ENCODE measurements at places on chromosomes 2 and 18.

DNA sequence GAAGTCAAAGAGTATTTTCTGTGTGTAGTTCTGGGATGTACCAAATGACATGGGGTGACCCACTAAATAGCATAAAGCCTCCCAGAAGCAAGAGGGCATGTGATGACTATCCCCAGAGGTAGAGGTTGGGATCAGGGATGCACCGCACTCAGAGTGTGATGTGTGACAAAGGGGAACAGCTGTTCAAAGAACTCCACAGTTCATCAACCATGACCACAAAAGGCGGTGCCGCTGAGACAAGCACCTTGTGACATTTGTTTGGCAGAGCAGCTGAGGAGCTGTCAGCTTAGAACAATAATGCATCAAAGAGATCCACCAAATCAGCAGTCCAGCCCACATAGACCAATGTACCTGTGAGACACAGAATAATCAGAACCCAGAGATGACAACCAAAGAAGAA is 81.3 kb downstream of the VWC2L start:
- DNase-seq = no peak
- H3K4me3 ChIP-seq = no peak overlapping the region
- no peaks in the 10 kb centered on the region for H3K4me1 ChIP-seq

DNA sequence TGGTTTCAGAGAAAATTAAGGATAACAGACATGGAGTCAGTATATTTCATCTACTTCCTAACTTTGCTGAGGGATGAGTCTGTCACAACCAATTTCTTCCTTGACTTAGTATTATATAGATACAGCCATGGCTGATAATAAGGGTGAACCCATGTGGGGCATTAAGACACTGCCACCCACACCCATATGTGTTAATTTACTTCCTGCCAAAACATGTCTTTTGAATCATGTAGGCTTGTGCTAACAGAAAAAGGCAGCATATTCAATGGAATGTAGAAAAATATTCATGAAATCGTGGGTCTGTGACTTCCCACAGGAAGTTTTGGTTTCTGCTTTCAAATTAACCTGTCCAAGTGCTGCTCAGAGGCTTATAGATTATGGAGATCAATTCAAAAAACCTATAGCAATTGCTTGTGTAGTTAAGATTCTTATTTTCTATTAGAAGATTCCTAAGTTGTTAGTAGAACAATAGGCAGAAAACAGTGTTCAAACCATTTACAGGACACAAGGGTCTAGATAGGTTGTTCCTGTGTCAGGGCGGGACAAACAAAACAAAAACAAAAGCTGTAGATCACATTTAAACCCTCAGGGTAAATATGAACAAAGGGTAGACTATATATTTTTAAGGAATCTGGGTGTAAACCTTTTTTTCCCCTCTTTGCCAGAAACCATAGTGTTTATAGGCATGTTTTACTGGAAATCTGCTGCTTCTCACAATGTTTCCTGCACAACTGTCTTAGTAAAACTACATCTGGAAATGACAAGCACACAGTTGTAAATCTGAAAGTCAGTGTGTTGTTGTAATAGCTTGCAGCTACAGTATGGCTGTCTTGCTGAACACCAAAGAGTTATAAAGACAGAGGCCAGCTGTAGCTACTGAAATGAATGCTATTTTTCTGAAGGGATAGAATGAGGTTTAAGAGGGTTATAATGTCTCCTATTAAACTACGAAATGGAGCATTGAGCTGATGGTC is 691.2 kb downstream of the EPHA4 start:
- H3K4me1 ChIP-seq = no peaks in the 10 kb centered on the region
- no peaks in the 10 kb centered on the region for H3K36me3 ChIP-seq
- no peak overlapping the region for H3K27ac ChIP-seq
- H3K27me3 ChIP-seq = no peaks in the 10 kb centered on the region
- DNase-seq = no peak
- no peak overlapping the region for H3K4me3 ChIP-seq

DNA sequence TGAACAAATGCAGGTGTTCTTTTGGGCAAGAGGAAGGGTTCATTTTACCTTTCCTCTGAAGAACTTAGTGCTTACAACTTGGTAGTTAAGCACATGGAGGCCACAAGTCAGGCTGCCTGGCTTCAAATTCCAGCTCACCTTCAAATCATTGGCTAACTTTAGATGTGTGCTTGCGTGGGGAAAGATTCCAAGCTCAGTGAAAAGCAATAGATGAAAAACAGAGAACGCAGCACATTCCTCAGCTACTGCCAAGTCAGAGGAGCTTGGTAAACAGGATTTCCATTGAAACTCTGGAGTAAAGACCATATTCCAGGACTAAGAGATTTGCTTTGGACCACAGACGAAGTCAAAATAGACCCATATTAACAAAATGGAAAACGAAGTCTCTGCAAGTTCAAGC is 96.3 kb upstream of the ASB18 start:
- no peaks in the 10 kb centered on the region for H3K36me3 ChIP-seq
- no peaks in the 10 kb centered on the region for H3K4me1 ChIP-seq
- no peak for DNase-seq
- H3K27me3 ChIP-seq = no peaks in the 10 kb centered on the region

DNA sequence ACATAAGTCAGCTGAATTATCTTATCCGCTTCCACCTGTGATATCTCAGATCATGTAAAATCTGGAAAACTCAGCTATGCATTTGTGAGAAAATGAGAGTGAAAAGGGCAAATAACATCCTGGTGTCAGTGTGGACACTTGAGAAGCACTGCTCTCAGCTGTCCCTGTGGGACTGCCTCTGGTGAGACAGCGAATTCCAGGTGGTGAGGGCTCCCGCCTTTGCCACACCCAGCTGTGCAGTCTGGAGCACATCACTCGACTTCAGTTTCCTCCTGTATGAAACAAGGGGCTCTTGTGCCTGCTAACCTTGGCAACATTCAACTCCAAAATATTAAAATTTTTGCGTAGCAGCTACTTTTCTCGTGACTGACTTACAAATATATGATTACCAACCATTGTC is 194.9 kb upstream of the BOD1L2 start:
- H3K27me3 ChIP-seq = no peaks in the 10 kb centered on the region
- no peak for DNase-seq
- no peaks in the 10 kb centered on the region for H3K4me1 ChIP-seq
- H3K36me3 ChIP-seq = no peaks in the 10 kb centered on the region

DNA sequence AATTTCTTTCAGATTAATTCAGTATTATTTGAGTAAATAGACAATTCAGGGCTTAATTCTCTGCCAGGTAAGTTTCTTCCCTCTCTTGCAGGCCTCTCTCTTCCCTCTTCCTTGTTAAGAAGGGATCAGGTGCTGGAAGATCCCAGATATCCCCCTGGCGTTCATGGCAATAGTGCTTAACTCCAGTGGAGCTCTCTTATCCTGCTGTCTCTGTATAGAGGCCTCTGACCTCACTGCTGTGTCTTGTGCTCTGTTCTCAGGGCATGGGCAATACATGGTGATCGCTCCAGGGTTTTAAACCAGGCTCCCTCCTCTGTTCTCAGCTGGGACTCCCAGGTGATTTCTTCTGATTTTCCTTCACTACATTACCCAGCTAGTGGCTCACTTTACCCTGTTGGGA is 226.8 kb downstream of the MC4R start:
- no peaks in the 10 kb centered on the region for H3K4me1 ChIP-seq
- DNase-seq = no peak
- H3K27me3 ChIP-seq = no peaks in the 10 kb centered on the region
- H3K27ac ChIP-seq = no peak overlapping the region
- H3K36me3 ChIP-seq = no peaks in the 10 kb centered on the region
- H3K4me3 ChIP-seq = no peak overlapping the region

GRCh38 chr18:48408727-48409590 is at the start of gene ZBTB7C:
Gene ZBTB7C, minus strand, starts transcription at chr18:48409383.
- H3K36me3 ChIP-seq = no peaks in the 10 kb centered on the region
- DNase-seq = no peak
- peaks cover 7% of the 10 kb centered on the region for H3K4me1 ChIP-seq
- no peaks in the 10 kb centered on the region for H3K27me3 ChIP-seq
- peak within 1 kb of the TSS; percentile 42 for H3K27ac ChIP-seq

DNA sequence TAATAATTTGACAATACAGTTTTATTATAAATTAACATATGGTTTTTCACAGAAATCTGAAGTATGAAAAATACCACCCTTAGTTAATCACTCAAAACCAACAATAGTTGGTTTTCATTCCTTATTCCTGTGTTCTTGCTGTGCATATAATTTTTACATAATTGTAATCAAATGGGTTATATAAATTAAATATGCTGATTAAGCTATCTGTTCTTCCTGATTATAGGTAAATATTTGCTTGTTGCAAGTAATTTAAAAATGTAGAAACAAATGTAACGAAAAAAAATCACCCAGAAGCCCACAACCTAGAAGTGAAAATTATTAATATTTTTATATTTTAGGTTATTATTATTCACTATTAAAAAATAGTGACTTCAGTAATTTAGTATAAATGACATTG is 98.3 kb downstream of the ZNF804A start:
- no peaks in the 10 kb centered on the region for H3K27me3 ChIP-seq
- DNase-seq = no peak
- H3K27ac ChIP-seq = no peak overlapping the region
- no peaks in the 10 kb centered on the region for H3K4me1 ChIP-seq
- H3K36me3 ChIP-seq = no peaks in the 10 kb centered on the region

- H3K4me1 ChIP-seq = no peaks in the 10 kb centered on the region
- H3K36me3 ChIP-seq = no peaks in the 10 kb centered on the region
- no peak for DNase-seq
- H3K4me3 ChIP-seq = no peak overlapping the region
- H3K27me3 ChIP-seq = no peaks in the 10 kb centered on the region
These were observed 31.7 kb downstream of the ONECUT2 start for GRCh38 chr18:57466745-57467409.

DNA sequence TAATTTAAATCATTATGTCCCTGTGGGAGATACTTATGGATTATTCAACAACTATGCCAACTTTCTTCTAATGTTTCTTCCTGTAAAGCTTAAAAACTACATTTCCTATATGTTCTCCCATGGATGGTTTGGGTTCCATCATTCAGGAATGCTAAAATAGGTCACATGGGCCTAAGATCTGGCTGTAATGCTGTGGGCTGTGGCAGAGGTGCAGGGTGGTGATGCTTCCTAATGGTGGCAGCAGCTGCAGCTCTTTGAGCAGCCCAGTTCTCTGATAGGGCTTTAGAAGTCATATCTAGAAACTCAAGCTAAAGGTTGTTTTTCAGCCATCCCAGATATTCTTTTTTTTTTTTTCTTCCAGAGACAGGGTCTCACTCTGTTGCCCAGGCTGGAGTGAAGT is 266.1 kb downstream of the ZNF385B start:
- DNase-seq = no peak
- no peak overlapping the region for H3K27ac ChIP-seq
- no peak overlapping the region for H3K4me3 ChIP-seq
- H3K4me1 ChIP-seq = no peaks in the 10 kb centered on the region
- H3K36me3 ChIP-seq = no peaks in the 10 kb centered on the region
- no peaks in the 10 kb centered on the region for H3K27me3 ChIP-seq
